ENCODE measurements at places on chromosomes 4 and X.

GRCh38 chr4:84578540-84579402, 4.2 kb upstream of the CDS1 start:
- DNase-seq, result peak; percentile 0

DNA sequence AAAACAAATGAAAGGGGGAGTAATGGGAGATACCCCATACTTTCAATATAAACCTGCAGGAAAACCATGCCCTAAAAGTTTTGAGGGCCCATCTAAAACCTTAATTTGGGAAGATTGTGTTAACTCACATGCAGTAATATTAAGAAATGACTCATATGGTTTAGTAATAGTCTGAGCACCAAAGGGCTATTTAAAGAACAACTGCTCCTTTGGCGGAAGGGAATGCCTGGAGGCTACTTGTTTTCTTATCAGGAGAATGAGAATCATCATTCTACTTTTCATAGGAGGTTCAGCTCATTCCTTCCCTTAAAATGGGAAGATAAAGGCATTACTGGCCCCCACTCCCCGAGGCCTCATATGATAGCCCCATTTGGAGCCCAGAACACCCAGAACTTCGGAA, 47.6 kb downstream of the SPIN3 start:
- DNase-seq, result no peak

DNA sequence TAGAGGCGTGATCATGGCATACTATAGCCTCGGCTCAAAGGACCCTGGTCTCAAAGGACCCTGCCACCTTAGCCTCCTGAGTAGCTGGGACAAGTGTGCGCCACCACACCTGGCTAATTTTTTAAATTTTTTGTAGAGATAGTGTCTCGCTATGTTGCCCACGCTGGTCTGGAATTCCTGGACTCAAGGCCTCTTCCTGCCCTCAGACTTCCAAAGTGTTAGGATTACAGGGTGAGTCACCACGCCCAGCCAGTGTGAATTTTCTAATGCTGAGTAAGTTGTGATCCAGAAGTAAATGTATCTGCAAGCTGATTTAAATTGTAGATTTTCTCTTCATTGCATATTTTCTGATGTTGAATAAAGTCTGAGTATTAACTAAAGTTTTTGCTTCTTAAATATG, 2.6 kb upstream of the ZNF674 start:
- peak; percentile 19 for DNase-seq

DNA sequence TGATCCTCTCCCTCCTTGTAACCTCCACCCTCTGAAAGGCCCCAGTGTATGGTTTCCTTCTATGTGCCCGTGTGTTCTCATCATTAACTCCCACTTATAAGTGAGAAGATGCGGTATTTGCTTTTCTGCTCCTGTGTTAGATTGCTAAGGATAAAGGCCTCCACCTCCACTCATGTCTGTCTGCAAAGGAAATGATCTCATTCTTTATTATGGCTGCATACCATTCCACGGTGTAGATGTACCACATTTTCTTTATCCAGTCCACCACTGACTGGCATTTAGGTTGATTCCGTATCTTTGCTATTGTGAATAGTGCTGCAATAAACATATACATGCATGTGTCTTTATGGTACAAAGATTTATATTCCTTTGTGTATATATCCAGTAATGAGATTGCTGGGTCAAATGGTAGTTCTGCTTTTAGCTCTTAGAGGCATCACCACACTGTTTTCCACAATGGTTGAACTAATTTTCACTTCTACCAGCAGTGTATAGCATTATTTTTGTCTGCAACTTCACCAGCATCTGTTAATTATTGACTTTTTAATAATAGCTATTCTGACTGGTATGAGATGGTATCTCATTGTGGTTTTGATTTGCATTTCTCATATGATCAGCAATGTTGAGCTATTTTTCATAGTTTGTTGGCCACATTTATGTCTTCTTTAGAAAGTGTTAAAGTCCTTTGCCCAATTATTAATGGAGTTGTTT, 1030.9 kb downstream of the FSTL5 start:
- DNase-seq, result no peak

DNA sequence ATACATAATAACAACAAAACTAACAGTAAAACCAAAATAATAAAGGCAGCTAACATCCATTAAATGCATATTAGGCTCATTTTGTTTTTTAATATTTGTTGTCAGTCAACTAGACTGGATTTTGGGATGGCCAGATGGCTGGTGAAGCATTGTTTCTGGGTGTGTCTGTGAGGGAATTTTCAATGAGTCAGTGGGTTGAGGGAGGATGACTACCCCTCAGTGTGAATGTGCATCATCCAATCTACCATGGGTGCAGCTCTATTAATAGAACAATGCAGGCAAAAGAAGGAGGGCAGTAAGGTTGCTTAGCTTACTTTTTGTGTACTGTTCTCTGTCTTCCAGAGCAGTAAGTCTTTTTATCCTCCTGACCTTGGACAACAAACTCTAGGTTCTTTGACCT, 484.2 kb upstream of the HS3ST1 start:
- DNase-seq, result no peak

DNA sequence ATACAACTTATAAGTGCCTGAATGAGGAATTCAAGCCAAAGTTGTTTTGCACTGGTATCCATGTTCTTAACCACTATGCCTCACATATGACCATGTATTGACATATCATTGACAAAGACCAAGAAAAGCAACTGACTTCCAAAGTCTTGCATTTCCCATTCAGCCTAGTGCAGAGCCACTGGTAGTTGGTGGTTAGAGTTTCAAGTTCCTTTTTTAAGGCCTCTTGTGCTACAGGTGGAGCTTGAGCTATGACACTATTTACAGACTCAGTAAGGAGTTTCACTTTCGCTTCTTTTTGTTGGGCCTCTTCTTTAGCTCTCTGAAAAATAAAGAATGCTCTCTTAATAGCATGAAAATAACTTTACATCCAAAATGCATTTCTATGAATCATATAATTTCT, 763.0 kb downstream of the DMD start:
- DNase-seq, result no peak

DNA sequence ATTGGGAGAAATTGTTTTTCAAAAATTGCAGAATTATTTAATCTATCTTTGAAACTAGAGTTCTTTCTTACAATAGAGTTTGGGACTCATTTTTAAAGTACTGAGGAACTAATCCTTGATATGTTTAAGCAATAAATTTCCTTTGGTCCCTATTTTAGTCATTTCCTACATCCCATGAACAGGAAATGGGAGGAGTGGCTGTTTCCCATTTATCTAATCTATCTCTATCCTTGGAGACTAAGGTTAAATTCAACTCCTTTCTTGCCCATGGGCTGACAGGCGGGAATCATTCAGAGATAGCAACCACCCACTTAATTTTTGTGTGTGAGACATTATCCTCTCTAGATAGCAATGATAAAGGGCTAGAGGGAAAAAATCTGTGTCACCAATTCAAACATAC, 131.6 kb upstream of the EMCN start:
- DNase-seq, result no peak

DNA sequence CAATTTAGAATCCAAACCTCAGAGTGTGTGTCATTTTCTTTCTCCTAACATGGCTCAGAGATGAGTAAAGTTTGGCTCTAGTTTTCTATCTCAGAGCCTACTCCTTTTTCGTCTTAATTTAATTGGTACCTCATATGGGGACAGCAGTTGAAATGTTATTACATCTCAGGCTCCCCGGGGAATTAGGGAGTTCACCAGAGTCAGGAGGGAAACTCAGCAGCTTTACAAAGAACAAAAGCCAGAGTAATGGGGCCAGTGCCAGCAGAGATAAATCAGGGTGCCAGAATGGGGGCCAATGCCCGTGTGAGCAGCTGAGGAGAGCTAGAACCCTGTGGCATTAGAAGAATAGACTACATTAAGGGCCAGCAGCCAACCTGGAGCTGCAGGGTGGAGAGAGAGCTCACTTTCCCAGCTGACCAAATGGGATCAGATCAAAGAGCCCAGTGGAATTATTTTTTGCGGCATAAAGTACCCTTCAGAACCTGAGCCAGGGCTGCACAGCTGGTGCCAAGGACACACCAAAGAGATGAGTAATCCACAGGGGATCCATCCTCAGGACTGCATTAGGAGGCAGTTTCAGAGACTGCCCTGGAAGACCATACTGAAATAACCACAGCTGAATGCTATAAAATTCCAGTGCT, 207.1 kb upstream of the DKK2 start:
- no peak for DNase-seq

DNA sequence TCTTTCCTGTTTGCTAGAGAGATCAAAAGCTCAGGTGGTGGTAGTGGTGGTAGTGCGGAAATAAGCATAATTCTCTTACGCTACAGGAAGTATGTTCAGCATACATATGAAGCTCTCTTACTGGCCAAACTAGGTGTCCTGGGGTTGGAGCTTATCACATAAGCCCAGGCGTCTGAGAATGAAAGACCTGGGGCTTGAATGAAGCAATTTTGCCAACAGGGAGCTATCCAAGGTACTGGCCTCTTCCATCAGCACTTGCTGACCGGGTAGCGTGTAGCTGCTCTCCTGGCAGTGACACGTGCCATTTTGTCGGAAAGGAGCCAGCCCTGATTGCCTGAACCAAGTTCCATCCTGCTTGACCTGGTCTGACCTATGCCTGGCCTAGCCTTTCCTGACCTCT, 65.9 kb upstream of the HPF1 start:
- DNase-seq, result no peak

GRCh38 chr4:23720556-23720955, 169.3 kb downstream of the PPARGC1A start:
- DNase-seq, result no peak

DNA sequence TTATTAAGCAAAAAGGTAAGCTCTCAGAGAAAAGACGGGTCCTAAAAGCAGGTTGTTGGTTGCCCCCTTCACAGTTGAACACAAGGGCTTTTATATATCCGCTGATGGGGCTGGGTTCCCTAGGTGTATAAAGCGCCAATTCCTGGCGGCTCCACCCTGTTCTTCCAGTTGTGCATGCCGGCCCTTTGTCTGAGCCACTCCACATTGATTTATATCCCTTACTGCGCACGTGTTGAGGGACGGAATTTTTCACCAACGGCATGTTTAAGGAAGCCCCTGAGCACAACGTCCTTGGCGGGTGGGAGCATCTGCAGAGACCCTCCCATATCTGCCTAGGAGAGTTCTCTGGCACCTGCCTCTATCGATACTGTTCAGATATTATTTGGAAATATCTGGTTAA, 135.7 kb downstream of the DTHD1 start:
- DNase-seq, result no peak

GRCh38 chr4:66294638-66295037, 624.3 kb upstream of the EPHA5 start:
- no peak for DNase-seq

GRCh38 chr4:145375416-145375815, 106.2 kb upstream of the SMAD1 start:
- DNase-seq, result no peak

GRCh38 chrX:25869761-25870160, 268.4 kb upstream of the MAGEB18 start:
- DNase-seq, result no peak

GRCh38 chr4:181911420-181911819, 331.8 kb upstream of the TENM3 start:
- no peak for DNase-seq

- DNase-seq, result no peak
Measured at GRCh38 chrX:100659431-100660137, 15.6 kb downstream of the SRPX2 start.

DNA sequence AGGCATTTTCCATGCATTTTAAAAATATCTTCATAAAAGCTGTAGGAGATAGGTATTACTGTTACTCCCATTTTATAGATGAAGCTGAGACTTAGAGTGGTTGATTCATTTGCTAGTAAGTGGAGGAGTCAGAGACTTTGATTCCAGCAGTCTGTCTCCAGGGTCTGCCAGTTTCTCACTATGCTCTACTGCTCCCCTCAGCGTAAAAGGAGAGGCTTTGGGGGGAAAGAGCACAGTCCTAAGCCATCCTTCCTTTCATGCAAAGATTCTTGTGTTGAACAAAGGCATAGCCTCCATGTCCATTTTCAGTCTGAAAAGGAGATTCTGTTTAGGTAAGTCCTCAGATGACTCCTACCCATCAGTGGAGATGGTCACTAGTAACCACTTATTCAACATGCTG, 117.7 kb upstream of the TMEM150C start:
- DNase-seq, result no peak

DNA sequence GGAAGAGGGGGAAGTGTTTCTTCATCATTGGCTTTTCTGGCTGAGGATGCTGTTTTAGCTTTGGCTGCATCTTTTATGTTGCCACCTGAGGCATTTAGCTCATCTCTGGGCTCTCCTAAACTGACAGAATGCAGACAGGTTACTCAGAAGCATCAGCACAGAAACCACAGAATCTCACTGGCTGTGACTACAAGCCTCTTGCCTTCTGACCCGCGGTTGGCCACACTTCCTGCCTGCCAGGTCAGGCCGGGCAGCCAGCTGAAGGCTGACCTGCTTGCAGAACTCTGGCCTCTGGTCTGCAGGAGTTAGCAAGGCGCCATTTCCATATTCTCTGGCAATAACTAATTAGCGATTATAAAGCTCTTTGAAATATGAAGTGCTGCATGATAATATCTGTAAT, 366.5 kb downstream of the MID1IP1 start:
- no peak for DNase-seq

DNA sequence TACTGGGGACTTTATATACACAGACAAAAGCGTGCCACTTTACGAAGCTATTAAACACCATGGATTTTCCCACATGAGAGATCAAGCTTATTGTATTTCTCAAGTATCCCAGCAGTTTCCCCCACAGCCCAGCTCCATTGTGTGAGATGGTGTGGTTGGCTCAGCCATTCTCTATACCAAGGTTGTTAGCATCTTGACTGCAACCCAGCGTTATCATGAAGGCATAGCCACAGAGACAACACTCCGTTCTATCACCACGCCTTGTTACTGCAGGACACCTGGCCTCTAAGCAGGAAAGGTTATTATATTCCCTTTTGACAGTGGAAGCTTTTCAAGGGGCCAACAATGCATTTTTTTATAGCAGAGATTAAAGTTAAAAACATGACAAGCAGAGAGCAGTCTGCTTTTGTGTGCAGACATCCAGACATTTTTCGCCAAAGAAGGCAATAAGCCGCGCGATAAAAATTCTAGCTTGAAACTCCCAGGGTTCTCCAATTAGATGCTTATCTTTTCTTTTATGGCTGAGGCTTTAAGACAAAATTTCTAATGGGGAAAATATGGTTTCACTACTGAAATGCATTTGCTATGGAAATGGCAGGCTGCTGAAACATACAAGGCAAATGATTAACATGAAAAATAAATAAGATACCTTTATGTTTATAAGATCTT, 206.1 kb downstream of the MID1 start:
- no peak for DNase-seq

Data from SW 1271 (cell line).